NT2/D1 (cell line): ENCODE measurements at places on chromosomes 7 and 10.

GRCh38 chr7:11252011-11252607 lies 278.4 kb downstream of the PHF14 start:
- no peak for DNase-seq

DNA sequence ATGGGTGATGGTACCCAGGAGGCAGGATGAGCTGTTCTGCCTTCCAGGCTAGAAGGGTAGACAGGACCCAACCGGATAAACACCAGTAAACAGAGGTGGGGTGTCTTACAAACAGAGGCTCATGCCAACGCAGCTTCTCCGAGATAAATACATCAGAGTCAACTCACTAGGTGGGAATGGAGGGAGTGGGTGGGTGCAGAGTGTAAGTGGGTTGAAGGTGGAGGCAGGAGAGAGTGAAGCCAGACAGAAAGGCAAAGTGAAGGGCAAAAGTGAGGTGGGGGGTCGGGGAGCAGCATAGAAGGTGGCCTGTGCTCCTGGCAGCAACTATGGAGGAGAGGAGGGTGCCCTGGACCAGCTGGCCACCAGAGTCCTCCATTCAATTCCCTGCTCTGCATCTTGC lies 40.4 kb upstream of the COL13A1 start:
- no peak for DNase-seq

DNA sequence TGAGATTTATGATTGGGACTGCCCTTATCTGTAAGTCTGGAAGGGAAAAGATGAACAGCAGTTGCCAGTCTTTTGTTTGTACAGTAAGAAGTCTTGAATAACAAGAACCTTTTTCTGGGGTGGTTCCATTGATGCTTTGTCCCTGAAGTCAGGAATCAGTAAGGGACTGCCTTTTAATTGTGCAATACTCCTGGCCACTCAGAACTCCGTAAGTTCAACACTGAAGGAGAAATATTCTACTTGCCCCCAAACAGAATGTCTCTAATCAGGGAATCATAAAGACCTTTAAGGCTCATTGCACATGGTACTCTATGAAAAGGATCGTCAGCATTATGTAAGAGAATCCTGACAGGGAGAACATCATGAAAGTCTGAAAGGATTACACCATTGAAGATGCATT lies 361.4 kb downstream of the EXOC4 start:
- DNase-seq = no peak

- DNase-seq = peak; percentile 61
These were observed 114.1 kb downstream of the VIPR2 start for GRCh38 chr7:159030490-159031134.

DNA sequence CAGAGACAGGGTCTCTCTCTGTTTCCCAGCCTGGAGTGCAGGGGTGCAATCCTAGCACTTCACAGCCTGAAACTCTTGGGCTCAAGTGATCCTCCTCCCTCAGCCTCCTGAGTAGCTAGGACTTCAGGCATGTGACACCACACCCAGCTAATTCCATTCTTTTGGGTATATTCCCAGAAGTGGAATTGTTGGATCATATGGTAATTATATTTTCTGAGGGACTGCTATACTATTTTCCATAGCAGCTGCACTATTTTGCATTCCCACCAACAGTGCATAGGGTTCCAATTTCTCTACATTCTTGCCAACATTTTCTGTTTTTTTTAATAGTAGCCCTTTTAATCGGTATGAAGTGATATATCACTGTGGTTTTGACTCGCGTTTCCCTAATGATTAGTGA lies 30.0 kb upstream of the RAB11FIP2 start:
- DNase-seq = no peak

DNA sequence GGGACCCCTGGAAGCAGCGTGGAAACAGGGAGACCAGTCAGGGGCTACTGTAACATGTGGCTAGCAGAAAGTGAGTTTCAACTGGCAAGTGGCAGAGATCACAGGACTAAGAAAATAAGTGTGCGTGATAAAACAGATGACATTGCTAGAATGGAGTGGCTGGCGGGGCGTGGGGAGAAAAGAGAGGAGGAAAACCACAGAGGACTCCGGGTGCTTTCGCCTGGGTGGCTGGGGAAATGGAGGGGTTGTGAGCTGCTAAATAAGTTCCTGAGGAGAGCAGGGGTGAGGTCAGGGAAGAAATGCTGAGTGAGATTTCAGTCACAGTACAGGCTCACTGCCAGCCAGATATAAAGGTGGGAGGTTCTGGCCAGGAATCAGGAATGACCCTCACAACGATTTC lies 166.9 kb downstream of the MYOF start:
- no peak for DNase-seq

GRCh38 chr10:24374134-24374915 lies 165.4 kb downstream of the KIAA1217 start:
- DNase-seq = no peak

GRCh38 chr10:94677691-94678090 lies 5.8 kb upstream of the CYP2C18 start:
- DNase-seq = no peak

GRCh38 chr10:46250481-46250880 lies 36.3 kb upstream of the ANTXRL start:
- DNase-seq = no peak

DNA sequence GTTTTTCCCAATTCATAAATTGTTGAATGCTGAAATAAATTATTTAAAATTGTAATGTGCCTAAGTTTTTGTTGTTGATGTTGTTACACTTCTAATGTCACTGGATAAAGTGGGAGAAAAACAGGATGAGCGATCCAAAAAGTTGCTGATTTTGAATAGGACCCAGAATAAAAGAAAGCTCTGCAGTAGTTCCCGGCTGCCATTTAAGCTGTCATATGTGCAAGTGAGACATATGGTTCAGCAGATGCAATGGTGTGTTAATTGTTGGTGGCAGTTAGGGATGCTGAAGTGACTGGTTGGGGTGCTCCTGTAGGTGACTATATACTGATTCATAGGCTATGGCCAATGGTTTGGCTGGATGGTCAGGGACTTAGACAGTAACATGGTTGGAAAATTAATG lies 1517.4 kb upstream of the LRRTM3 start:
- no peak for DNase-seq

GRCh38 chr10:62186999-62187675 lies 81.5 kb downstream of the RTKN2 start:
- no peak for DNase-seq

DNA sequence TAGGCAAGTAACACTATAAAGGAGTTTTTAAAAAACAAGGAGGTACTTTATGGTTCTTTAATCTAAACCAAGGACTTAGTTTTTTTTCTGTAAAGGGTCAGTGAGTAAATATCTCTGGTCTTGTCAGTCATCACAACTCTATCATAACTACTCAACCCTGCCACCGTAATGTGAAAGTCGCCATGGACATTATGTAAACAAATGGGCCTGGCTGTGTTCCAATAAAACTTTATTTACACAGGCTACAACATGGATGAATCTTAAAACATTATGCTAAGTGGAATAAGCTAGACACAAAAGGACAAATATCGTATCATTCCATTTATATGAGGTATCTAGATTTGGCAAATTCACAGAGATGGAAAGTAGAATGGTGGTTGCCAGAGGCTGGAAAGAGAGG lies 60.8 kb upstream of the SP4 start:
- DNase-seq = no peak

- DNase-seq = no peak
These were observed 53.1 kb downstream of the INPP5F start for GRCh38 chr10:119778776-119779445.

DNA sequence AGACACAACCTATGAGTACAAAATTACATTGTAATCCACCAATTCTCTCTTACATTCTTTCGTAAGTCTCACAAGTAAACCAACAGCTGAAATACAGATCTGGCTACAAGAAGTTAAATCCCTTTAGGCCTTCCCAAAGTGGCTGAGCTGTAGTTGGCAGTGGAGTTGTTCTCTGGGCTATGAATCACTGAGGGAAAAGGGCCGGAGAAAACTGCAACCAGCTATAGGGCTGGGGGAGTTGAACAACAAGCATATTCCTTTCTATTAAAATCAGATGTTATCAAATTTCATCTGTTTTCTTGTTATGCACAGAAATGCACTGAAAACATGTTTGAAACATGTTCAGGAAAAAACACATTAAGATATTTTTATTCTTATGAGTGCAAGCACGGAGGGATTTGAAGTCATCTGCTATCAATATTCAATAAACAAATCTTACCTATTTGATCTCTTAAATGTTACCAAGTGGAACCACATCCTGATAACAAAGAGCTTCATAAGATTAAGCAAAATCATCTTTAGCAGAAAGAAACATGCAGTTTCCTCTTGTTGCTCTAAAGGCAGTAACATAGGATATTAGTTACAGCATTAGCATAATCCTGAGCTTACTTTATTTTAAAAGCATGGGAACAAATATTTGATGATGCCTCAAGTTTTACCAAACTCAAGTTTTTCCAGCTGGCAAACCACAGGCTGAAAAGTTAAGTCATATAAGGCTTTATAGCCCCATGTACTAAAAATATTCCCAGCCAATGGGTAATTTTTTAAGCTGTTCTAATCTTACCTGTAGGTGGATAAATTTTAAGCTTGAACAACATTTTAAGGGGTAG lies 212.7 kb downstream of the TAX1BP1 start:
- no peak for DNase-seq

- DNase-seq = no peak
These were observed 1090.8 kb downstream of the TYW1 start for GRCh38 chr7:68087401-68087800.

DNA sequence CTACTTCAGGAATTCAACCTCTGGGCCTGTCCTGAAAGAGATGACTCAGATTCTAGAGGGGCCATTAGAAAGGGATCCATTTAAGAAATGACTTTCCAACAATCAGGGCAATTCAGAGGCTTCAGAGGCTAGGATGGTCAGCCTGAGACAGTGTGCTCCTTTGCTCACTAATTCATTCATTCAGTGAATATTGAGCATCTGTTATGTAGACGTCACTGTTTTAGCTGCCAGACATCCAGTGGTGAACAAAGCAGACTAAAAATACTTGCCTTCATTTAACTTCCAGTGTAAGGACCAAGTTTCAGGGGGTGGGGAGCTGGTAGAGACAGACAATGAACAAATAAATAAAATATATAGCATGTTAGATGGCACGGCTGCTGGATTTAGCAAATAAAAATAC lies 1.6 kb downstream of the KIAA1217 start:
- no peak for DNase-seq

DNA sequence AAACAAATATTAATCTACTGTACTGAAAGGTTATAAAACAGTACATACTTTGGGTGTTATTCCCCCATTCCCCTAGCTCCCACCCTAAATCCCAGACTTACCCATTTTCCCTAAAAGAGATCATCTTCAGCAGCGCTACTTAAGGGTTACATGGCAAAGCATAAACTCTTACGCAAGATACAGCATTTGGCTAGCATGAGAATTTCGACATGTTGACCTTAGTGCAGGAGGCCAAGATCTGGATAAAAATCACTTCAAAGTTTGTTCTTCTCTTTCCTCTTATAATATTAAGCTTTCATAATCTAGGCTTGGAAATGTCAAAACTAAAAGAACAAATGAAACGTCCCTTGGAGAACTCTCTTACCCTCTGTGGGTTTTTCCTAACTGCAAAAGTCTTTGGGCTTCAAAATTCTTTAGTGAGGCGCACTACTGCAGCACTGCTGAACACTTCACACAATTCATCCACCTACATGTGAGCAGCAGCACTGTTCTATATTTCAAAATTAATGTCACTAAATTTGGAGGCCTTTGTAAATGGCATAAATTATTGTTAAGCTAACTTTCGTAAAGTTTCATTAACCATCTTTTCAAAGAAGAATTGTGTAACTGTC lies 59.5 kb upstream of the PDLIM1 start:
- no peak for DNase-seq

GRCh38 chr10:79995979-79996634 lies 47.2 kb upstream of the SFTPD start:
- DNase-seq = no peak

DNA sequence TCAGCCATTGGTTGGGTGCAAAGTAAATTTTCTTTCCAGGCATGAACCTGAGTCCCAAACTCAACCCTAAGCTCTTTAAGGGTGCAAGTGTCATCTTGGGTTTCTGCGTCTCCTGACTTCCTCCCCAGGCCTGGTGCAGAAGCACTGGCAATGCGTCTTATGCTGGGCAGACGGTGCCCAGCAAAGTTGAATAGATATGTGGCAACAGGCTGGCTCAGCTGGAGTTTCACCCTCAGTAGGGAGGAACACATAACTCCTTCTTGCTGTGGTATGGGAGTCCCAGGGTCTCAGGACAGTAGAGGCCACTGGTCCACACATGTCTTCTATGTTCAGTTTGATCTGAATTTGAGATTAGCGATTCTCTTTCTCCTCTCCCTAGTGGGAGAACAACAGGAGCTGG lies 181.3 kb downstream of the RPS24 start:
- DNase-seq = no peak

- DNase-seq = no peak
These were observed 92.4 kb downstream of the ARID5B start for GRCh38 chr10:61993711-61994401.

DNA sequence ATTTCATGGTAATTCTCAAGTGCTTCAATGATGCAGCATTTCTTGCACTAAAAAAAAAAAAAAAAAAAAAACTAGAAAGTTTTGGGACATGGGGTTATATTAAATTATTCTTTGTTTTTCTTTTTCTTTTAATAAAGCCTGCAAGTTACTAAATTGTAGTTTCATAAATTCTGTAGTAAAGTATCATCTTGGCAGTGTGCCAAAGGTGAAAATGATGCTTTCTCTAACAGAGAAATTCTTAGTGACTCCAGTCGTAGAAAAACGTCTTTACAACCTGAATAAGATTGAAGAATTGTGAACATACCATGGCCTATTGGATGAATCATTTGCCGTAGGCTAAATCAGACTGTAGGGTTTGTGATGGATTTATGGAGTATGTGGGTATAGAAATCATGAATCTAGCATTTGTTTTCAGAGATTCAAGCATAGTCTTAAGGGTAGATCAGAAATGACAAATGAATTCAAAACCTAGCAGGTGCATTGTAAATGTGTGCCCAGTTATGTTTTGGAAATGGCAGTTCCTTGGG lies 27.1 kb downstream of the RBM17 start:
- DNase-seq = no peak

DNA sequence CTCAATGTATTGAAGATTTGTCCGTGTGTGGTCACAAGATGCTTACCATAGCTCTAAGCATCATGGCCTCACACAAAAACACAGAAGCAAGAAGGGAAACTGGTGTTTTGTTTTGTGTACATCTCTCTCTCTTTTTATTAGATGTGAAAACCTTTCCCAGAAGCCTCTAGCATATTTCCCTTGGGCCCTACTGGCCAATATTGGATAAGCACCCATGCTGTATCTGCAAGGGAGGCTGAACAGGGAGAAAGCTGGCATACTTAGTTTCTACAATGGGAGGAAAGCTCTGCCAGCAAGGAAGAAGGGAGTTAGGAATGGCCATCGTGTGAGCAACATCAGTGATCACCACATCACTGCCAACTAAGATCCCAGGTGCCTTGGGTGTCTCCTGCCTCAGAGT lies 9.6 kb upstream of the NAMPT start:
- no peak for DNase-seq

- DNase-seq = no peak
These were observed 327.3 kb downstream of the FGFR2 start for GRCh38 chr10:121270906-121271305.

DNA sequence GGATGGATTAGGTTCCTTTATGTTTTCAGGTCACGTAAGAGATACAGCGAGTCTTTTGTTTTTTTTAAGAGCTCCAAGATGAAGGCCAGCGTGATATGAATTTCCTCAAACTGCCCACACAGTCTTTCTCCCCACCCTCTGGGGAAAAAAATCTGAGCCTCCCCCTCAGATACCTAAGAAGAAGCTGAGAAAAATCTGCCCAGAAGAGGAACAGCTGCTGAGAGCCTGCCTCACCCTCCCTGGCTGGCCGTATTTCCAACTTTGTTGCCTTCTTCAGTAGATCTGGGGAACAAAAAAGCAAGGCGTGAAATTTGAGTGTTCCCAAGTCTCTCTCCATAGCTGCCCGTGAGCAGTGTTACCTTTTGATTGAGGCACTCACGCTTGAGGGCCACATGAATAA lies 208.1 kb downstream of the KIAA1217 start:
- DNase-seq = no peak
